ENCODE measurements at places on chromosomes 7 and 10.

GRCh38 chr7:2440608-2441245, 35.5 kb downstream of the GRIFIN start:
- DNase-seq: no peak

DNA sequence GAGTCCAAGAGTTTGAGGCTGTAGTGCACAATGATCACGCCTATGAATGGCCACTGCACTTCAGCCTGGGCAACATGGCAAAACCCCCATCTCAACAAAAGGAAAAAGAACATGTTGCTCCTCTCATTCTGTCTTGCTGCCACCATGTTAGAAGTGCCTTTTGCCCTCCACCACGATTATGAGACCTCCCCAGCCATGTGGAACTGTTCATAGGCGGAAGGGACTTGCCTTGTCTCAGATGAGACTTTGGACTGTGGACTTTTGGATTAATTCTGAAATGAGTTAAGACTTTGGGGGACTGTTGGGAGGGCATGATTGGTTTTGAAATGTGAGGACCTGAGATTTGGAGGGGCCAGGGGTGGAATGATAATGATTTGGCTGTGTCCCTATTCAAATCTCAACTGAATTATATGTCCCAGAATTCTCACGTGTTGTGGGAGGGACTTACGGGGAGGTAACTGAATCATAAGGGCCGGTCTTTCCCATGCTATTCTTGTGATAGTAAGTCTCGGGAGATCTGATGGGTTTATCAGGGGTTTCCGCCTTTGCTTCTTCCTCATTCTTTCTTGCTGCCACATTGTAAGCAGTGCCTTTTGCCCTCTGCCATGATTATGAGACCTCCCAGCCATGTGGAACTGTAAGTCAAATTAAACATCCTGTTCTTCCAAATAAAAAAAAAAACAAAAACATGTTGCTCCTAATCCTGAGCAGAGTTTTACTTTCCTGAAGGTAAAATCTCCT, 22.3 kb downstream of the DLG5 start:
- DNase-seq: no peak

DNA sequence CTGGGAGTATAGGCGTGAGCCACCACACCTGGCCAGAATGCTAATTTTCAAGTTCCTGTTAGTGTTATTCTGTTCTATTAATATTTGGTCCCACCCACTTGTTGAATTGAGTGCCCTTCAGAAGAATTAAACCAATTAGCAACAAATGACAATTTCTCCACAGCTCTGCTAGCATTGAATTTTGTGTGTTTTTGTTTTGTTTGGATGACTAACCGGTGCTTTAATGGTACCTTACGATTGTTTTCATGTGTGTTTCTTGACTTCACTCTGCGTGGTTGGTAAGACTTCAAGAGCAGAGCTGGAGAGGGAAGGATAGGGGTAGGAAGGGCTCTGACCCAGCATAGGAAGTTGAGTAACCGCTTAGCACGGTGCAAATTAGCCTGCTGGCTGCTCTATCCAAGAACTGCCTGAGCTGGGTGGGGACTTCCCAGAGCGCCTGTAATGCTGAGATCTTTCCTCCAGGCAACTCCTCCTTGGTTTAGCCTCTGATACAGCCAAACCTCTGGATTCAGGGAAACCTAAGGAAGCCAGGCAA, 4.6 kb downstream of the ARPC1B start:
- no peak for DNase-seq

- no peak for DNase-seq
Observed at GRCh38 chr10:11525503-11525902, 85.9 kb downstream of the USP6NL start.

GRCh38 chr7:119685906-119686305, 587.1 kb upstream of the KCND2 start:
- no peak for DNase-seq

- DNase-seq: no peak
Observed at GRCh38 chr7:143416565-143417149, 8.0 kb upstream of the EPHA1 start.

DNA sequence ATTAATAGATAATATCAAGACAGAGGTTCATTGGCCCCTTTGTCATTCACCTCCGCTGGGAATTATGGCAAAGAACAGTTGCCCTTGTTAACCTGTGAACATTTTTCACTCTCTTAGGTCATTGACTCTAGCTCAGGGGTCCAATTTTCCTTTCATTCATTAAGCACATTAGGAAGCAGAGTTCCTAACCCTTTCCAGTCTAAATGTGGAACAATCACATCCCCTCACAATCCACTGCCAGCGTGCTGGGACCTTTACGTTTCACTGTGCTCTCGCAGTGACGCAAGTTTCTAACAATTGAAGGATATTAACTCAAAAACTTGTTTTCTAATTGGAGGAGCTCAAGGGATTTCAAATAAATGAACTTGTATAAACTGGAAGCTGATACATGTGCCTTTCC, 79.3 kb upstream of the MEOX2 start:
- DNase-seq: no peak

DNA sequence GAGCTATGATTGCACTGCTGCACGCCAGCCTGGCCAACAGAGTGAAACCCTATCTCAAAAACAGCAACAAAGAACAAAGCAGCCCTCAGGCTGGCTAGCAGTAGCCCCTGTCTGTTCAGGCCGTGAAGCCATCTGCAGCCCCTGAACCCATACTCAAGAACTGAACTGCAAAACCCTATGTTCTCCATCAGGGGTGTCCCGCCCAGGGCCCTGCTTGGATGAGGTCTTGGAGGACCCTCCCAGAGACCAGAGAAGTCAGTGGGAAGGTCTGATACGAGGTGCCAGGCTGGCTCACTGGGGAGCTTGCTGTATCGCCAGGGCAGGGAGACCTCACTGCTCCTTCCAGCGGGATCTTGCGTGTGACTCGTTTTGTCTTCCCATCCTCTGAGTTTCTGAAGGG, 39.3 kb downstream of the RBM17 start:
- no peak for DNase-seq

DNA sequence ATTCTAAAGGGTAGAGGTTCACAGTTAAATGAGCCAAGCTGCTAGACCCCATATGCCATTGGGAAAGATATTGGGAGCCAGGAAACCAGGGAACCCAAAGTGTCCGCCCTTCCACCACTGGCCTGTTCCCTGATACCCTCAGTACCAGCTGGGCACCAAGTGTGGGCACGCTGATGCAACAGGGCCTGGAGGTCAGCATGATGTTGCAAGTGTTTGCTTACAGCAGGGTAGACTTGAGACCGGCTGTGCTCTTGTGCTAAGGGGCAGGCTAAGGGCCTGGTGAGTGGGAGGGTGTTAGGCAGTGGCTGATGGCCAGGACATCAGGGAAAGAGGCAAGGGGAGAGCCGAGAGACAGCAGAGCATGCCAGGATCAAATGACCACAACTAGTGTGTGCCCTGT, 21.0 kb upstream of the MYL7 start:
- no peak for DNase-seq

GRCh38 chr10:92076722-92077121, 153.2 kb downstream of the BTAF1 start:
- no peak for DNase-seq

DNA sequence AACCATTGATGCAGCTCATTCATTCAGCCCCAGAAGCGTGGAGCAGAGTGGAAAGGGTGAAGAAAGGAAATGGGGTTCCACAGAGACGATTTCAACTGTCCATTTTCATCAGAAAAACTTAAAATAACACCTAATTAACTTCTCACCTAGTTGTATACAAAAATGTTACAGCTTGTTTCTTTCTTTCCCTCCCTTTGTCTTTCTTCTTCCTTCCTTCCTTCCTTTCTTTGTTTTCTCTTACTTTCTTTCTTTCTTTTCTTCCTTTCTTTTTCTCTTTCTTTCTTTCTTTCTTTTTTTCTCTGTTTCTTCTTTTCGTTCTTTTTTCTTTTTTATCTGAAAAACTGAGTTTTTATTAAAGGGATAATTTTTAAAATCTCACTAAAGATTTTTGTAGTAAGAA, 105.9 kb upstream of the GNAI1 start:
- DNase-seq: no peak

- DNase-seq: no peak
Observed at GRCh38 chr7:83130623-83131545, 31.8 kb downstream of the PCLO start.

GRCh38 chr7:87452279-87452678, 23.2 kb downstream of the ABCB4 start:
- no peak for DNase-seq

GRCh38 chr7:92976931-92977330, 140.6 kb upstream of the CDK6 start:
- DNase-seq: no peak

DNA sequence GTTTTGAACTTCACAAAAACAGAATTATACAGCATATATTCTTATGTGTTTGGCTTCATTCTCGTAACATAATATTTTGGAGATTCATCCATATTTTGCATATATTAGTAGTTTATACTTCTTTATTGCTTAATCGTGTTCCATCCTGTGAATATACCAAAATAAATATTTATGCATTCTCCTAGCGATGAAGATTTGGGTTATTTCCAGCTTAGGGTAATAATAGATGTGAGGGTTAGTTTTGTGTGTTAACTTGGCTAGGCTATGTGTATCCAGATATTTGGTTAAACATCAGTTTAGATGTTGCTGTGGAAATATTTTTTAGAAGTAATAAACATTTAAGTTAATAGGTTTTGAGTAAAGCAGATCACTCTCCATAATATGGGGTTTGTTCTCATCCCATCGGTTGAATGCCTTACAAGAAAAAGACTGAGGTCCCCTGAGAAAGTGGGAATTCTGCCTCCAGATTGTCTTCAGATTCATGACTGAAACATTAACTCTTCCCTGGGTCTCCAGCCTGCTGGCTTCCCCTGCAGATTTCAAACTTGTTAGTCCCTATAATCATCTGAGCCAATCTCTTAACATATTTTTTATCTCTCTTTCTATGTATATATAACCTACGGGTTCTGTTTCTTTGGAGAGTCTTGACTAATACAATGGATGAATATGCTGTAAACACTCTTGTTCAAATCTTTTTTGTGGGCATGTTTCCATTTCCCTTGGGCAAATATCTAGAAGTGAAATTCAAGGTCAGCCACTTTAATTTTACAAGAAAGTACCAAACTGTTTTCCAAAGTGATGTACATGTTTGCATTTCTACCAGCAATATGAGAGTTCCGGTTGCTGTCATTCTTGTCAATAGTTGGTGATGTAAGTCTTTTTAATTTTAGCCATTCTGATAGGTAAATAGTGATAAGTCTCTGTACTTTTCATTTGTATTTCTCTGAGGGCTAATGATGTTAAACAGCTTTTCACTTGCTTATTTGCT, 48.7 kb downstream of the PDK4 start:
- no peak for DNase-seq

GRCh38 chr7:47580811-47581331, 1.0 kb downstream of the TNS3 start:
- no peak for DNase-seq
